ENCODE measurements at places on chromosomes 12 and 14.

DNA sequence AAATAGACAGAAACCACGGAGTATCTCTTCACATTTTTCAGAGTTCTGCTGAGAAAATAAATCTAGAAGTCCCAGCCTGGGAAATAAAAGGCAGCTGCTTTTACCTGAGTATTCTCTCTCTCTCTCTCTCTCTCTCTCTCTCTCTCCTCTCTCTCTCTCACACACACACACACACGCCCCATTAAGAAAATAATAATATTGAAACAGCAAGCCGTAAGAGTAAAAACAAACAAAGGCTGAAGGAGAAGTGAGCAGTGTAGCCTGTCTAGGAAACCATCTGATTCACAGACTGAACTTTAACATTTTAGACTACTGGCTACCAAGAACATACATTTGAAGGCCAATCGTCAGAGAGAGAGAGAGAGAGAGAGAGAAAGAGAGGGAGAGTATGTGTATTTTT, 8.4 kb downstream of the PTHLH start:
- no peak for DNase-seq

- DNase-seq = peak; percentile 9
These were observed 274.7 kb downstream of the DAD1 start for GRCh38 chr14:22314183-22314820.

- DNase-seq = no peak
These were observed 5.2 kb upstream of the RIMKLB start for GRCh38 chr12:8692573-8692972.

GRCh38 chr12:122327494-122328385, 61.4 kb upstream of the VPS33A start:
- no peak for DNase-seq

DNA sequence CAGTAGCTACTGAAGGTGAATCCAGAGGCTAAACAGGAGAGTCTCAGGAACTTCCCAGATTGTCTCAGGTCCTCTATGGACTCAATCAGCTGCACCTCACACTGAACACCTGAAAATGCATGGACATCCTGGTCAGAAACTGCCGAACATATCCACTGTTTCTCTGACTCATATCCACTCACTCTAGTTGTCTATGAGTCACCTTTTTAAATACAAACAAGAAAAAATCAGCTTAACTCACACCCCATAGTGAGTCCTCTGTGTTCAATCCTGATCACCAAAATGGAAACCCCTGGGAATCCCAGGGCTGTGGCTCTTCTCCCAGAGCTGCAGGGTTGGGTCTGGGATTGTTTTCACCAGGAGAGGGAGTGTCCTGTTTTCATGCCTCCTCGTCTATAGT, 556.7 kb downstream of the TMEM121 start:
- no peak for DNase-seq

- no peak for DNase-seq
These were observed 255.3 kb downstream of the RAD51B start for GRCh38 chr14:68074765-68075381.

- no peak for DNase-seq
These were observed 11.3 kb downstream of the GNPTAB start for GRCh38 chr12:101819467-101819866.

DNA sequence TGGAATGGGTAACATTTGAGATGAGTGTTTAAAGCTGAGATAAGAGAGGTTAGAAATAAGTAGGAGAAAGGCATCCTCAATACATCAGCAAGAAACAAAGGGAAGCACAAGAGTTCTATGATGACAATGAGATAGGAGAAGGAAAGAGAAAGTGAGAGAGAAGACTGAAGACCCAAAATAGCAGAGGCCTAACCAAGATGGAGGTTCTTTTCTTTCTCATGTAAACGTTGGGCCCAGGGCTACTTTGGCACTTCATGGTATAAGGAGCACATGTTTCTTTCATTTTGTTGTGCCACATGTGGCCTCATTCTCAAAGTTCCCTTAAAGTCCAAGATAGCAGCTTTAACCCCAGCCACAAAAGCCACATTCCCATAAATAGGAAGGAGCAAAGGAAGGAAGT, 120.5 kb upstream of the RMST start:
- DNase-seq = no peak

DNA sequence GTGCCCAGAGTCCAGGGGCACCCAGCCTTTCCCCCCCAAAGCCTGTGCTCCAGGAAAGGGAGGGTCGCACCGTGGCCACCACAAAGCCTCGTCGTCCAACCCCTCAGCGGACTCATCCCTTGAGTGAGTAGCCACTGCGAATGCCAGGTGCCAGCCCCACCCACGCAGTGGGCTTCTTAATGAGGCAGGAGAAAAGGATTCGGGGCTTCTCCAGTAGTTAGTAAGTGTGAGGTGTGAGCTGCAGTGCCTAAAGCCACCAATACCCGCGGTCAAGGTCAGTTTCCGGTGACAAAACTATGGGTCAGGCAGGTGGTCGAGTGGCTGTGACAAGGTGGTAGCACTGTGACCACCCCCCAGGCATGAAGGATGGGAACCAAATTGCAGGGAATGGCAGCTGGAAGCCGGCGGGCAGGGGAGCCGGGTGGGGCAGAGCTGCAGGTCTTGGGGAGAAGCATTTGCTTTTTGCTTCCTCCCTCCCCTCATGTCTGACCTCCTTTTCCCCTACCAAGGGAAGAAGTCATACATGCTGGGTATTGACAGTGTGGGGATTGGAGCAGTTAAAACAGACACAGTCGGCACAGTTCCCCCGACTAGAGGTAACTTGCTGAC, 8.0 kb downstream of the RAN start:
- DNase-seq = no peak

GRCh38 chr12:104713444-104713843, 244.6 kb downstream of the SLC41A2 start:
- no peak for DNase-seq

DNA sequence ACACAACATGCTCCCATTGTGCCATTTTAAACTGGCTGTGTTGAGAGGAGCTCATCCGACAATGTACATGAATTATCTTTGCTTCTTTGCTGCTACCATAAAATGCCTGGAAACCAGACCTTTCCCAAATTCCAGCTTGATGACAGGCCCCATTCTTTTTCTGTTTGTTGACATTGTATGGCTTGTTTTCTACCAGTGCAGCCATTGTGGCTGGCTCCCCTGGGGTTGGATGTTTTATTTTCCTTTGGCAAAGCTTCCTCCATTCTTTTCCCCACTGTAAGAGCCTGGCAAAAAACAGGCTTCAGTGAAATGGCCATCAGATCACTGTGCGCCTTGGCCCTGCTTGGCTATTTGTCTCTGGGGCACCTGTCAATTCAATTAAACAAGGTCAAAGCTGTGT, 532.5 kb downstream of the VRK1 start:
- no peak for DNase-seq

- no peak for DNase-seq
These were observed 60.6 kb upstream of the GTF2A1 start for GRCh38 chr14:81281332-81281731.

DNA sequence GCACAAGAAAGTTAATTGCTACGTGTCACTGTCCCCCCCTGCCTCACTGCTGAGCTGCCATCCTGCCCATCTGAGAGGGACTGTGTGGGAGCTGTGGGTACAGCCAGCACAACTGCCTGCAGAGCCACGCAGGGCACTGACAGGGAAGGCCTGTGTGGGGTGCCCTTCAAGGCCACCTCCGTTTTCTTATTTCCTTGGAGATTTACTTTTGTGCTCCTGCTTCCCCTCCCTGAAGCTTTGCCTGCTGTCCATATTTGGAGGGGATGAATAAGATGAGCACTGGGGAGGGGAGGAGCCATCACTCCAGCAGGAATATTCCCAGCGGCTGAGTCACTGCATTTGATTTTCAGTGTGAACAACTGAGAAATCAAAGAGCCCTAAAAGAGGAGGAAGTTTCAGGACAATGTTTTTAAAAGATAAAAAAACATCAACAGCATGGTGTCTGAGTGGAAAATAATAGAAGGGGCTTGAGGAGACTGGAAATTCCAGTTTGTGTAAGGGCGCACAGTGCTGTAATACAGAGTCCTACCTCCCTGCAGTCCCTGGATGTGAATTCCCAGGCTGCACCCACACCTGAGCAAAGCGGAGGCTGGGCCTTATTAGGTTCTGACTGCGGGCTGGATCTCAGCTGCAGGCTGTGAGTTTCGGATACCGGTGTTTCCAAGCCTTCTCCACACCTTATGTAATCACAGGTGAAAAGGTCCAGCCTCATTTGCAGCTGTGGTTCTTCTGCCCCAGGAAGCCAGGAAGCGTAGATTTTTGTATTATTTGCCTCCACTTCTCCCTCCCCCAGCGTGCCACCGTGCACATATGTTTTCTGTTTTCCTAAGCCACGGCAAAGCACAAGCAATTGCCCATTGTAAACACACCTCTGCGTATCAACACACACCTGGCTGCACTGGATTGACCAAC, 192.6 kb upstream of the BCL2L14 start:
- DNase-seq = no peak

DNA sequence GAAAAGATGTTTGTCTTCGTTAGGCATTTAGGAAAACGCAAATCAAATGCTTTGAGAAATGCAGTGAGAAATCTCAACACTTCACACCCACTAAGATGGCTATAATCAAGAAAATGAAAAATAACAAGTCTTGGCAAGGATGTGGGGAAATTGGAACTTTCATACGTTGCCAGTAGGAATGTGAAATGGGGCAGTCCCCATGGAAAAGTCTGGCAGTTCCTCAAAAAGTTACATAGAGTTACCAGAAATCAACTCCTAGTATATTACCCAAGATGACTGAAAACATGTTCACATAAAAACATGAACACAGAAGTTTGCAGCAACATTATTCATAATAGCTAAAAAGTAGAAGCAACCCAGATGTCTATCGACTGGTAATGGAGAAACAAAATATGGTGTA, 41.5 kb upstream of the LRTM2 start:
- DNase-seq = no peak

DNA sequence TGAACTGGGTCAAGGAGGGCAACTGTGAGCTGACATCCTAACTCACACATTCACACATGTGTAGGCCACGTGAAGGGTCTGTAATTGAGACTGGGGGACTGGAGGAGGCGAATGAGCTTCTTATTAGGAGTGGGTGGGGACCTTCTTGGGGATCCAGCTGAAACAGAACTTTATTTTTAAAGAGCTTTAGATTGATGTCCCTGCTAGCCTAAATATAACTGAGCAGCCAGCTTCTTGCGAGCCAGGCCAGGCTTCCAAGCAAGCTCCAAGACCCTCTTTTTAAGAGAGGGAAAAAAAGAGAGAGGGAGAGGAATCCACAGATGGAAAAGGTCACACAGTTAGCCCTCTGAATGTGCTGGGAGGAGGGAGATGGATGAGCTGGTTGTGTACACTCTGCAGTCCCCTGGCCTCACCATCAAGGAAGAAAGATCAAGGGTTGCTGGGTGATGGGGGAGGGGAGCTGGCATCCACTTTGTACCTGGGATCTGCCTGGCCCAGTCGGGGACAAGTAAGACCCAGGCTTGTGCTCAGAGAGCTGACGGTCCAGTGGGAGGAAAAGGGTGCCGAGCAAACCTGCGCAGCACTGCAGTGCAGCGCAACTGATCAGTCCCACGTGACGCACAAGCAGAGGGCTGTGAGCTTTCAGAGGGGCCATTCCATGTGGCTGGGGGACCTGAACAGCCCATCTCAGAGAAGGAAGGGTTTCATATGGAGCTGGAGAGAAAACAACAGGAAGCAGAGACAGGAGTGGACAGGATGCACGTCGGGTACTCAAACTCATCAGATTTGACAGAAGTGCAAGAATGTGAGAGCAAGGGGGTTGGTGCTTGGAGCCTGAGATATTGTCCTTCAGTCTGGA, 154.5 kb downstream of the ZFP36L1 start:
- no peak for DNase-seq

DNA sequence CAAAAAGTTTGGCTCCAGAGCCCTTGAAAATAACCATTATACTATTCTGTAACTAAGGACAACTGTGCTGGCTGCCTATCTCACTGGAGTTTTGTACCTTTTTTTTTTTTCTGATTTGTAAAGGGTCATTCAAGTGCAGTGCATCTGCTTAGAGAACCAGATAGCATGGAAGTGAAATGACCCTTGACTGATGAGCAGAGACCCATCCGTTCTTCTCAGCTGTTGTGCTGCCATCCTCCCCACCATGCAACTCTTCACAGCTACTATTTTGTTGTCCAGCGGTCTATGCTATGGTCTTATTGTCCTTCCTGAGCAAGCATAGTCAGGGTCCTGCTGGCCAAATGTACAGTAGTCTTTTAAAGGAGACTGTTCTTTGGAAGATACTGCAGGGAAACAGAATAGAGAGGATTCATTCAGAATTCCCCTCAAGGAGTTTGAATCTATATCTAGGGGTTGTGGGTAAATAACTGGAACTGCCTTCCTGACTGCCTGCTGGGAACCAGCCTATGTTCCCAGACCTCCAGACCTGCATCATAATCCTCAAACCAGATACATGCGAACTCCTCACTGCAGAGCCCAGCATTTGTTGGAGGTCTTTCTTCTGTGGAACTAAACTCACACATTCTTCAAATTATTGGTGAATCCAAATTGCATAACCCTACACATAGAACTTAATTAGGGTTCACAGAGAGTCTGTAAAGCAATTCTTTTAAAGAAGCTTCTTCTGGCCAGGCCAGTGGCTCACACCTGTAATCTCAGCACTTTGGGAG, 41.1 kb downstream of the GPR19 start:
- no peak for DNase-seq

DNA sequence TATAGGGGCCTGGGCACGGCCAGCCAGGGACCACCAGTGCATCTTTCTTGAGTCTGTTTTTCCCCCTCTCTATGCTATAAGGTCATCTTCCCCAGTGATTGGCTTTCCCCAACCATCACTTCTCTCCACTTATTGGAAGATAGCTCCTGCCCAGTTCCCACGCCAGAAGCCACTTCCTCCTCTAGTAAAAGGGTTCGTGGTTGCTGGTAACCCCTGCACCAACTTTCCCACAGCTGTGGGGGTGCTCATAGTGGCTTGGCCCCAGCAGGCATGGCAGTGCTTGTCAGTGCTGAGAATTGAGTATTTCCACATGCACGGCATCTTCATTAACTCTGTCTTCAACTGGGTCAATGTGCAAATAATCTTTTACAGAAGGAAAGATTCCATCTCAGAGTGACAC, 215.4 kb downstream of the FOXN3 start:
- no peak for DNase-seq

- no peak for DNase-seq
These were observed 1.8 kb downstream of the TRAF3 start for GRCh38 chr14:102779084-102779462.

GRCh38 chr14:65251213-65251612, 148.9 kb upstream of the MAX start:
- DNase-seq = no peak

DNA sequence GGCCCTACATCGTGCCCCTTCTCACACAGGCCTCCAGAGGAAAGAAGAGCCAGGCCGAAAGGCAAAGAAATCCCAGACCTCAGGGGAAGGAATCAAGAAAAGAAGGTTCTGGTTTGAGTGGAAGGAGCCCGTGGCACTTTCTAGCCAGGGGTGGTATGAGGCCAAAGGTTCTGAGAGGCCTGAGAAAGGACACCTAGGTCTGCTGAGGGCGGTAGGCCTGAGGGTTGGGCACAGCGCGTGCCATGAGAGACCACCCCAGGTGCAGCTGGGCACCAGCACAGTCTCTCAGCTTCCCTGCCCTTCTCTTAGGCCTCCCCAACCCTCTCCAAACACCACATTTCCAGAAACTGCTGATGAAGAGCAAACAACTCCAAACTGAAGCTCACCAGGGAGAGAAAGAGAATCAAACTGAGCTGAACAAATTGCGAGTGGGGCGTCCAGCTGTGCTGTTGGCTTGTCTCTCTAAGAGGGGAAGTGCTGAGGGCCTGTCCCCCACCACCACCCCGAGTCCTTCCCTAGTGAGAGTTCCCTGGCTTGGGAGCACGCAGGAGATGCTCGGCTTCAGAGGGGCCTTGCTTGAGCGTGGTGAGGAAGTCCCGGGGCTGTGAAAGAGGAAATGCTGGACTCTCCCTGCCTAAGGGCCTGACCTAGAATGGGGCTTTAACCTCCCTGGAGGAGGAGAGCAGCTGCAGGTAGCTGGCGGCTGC, 184.8 kb downstream of the ZFP36L1 start:
- no peak for DNase-seq

- no peak for DNase-seq
These were observed 22.0 kb upstream of the PPP1R12A start for GRCh38 chr12:79956896-79957295.

All from T-helper 1 cell (primary cell).